ENCODE measurements at places on chromosomes 2 and 18. TPM values are rescaled to one million over a fixed set of nuclear protein-coding genes. Genes with fewer than 3 reads are reported as not detected.

CHPF gene
- 0.44 TPM for total RNA-seq

ST8SIA3 gene
- total RNA-seq: not detected

EVA1A gene
- 43.5 TPM for total RNA-seq

KCMF1 gene
- total RNA-seq: 40.5 TPM

SLC9A4 gene
- total RNA-seq: not detected

SLC19A3 gene
- total RNA-seq: not detected

BARD1 gene
- 8.7 TPM for total RNA-seq

ANO7 gene
- 2.6 TPM for total RNA-seq

GPR45 gene
- total RNA-seq: not detected

ABCB11 gene
- total RNA-seq: not detected

FOSL2 gene
- total RNA-seq: 54.8 TPM

HOXD8 gene
- total RNA-seq: 27.4 TPM

IL18R1 gene
- total RNA-seq: 0.22 TPM

ACTG2 gene
- not detected for total RNA-seq

C2orf78 gene
- total RNA-seq: not detected

GAL3ST2 gene
- not detected for total RNA-seq

POTEJ gene
- total RNA-seq: 0.60 TPM

SERPINB4 gene
- total RNA-seq: not detected

CDK5R2 gene
- total RNA-seq: not detected

DYNAP gene
- total RNA-seq: not detected

CMPK2 gene
- total RNA-seq: 0.65 TPM

UGT1A7 gene
- not detected for total RNA-seq

LYPD1 gene
- total RNA-seq: 1.1 TPM

B3GNT7 gene
- 4.4 TPM for total RNA-seq

NEB gene
- total RNA-seq: 0.99 TPM

TTC32 gene
- total RNA-seq: 3.9 TPM

PTPN18 gene
- 18.7 TPM for total RNA-seq

IWS1 gene
- total RNA-seq: 20.9 TPM

DSC1 gene
- total RNA-seq: under 0.01 TPM

POU3F3 gene
- not detected for total RNA-seq
